ENCODE measurements at places on chromosomes 7 and 10.

- no peak for DNase-seq
Measured at GRCh38 chr7:54141576-54141975, 400.6 kb upstream of the VSTM2A start.

DNA sequence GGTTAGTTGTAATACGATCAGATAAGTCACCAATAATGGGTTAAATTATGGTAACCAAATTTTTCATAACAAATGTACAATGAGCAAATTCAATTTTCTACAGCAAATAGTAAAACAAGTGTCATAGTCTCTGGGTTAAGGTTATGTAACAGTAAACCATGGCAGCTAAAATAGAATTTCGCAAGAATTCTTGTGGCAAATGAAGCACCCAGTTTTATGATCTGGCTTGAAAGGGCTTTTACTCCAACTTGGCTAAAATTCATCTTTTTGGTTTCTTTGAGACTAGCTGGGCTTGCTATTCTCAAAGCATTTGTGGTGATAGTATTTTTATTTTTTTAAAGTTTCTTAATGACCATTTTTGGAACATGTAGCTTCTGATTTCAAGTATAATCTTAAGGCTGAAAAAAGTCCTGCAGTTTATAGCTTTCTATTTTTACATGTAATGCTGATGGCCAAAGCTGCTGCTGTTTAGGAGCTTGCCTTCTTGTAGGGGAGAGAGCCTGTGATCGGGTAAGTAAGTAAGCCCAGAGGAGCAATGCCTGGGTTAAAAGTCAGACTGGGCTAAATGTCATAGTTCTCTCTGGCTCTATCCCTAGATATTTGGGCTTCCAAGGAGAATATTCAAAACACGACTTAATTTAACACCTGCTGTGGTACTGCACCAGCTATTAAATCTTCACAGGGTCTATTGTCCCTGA lies 55.5 kb upstream of the SYPL1 start:
- DNase-seq: no peak

GRCh38 chr10:3783316-3783681 lies 1.7 kb downstream of the KLF6 start:
- peak; percentile 34 for DNase-seq

- peak; percentile 91 for DNase-seq
Measured at GRCh38 chr7:101217388-101218235, at the start of the genes PLOD3 and ZNHIT1. Gene PLOD3, minus strand, starts transcription at chr7:101217581. Its CDS starts 307 bp downstream, at chr7:101217274. Gene ZNHIT1, plus strand, starts transcription at chr7:101218165. Its CDS starts 31 bp downstream, at chr7:101218196.

- no peak for DNase-seq
Measured at GRCh38 chr10:124019886-124020797, 73.3 kb downstream of the CHST15 start.

DNA sequence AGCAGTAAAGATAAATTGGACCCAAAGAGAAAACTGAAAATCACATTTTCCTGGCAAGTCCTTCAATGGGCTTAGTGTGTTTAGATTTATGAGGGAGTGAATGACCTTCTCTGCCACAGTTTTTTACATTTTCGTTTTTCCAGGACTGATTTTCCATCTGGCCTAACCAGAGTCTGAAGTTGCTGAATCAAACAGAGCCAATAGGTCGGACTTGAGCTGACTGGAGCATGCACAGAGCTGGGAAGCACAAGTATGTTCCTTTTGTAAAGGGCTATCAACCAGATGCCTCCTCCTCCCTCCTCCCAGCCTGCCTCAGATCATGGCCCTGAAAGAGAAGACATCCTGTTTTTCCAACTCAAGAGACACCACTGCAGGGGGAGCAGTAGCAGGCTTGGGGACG lies 126.0 kb upstream of the ANKRD1 start:
- no peak for DNase-seq

GRCh38 chr7:134788191-134788590 lies 8.8 kb downstream of the CALD1 start:
- DNase-seq: no peak

GRCh38 chr10:9285690-9286089 lies 1231.2 kb downstream of the GATA3 start:
- no peak for DNase-seq

DNA sequence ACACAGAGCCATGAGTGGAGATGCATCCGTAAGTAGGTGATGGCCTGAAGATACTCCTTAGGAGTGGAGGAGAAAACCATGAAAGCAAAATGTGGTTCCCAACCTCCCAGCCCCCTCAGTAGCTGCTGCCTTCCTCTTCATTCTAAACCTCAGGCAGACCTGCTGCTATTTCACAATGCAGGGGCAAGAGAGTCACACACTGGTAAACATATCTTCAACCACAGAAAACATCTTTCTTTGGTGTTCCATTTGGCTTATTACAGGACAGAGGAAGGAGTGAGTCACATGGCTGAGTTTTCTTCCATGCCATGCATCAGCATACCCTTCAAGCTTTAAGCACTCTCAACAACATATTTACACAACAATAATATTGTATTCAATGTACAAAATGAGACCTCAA lies 342.1 kb downstream of the BMPER start:
- no peak for DNase-seq

DNA sequence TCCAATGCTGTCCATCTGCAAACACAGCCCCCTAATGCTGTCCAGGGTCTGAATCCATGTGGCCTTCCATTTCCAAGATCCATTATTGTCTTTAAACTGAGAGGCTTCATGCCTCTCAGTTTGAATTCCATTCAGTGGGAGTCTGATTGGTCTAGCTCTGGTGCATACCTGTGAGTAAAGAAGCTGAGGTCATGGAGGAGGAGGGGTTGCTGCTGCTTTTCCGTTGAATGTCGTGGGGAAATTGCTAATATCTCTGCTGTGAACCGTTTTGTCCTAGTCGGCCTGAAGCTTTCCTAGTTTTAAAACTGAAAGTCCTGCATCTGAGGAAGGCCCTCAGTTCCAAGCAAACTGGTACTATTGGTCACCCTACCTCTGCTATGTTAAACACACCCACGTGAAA lies 17.7 kb downstream of the SH2D4B start:
- no peak for DNase-seq
